Forelimb muscle (tissue), 1 donor: ENCODE measurements at places on chromosomes 6 and 20.

- DNase-seq = no peak
These were observed 29.1 kb downstream of the RALY start for GRCh38 chr20:34022839-34023234.

- no peak for DNase-seq
These were observed 780 bp downstream of the ZCCHC3 start for GRCh38 chr20:297925-298775.

GRCh38 chr6:161649068-161649467 is 375.2 kb upstream of the AGPAT4 start:
- DNase-seq = no peak

- no peak for DNase-seq
These were observed 146.3 kb upstream of the GJE1 start for GRCh38 chr6:141986457-141986856.

DNA sequence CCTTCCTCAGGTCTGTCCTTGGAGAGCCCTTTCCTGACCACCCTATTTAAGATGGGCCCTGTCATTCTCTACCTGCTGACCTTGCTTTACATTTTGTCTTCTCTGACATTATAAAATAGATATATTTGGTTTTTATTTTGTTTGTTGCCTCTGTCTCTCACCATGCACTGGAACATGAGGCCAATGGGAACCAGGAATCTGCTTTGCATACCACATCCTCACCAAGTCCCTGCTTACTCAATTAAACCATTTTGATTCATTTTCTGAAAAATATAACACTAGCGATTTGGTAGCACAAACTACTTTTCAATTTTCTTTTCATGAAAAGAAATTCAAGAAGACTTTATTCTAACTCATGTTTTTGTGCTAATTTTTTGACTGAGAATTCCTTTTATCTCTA is 32.8 kb upstream of the POPDC3 start:
- DNase-seq = no peak

- DNase-seq = no peak
These were observed 515.4 kb upstream of the PTCHD4 start for GRCh38 chr6:48626421-48626820.

GRCh38 chr6:52514514-52514913 is 62.3 kb downstream of the TRAM2 start:
- no peak for DNase-seq

GRCh38 chr6:3041606-3042005 is 26.7 kb upstream of the RIPK1 start:
- DNase-seq = no peak

DNA sequence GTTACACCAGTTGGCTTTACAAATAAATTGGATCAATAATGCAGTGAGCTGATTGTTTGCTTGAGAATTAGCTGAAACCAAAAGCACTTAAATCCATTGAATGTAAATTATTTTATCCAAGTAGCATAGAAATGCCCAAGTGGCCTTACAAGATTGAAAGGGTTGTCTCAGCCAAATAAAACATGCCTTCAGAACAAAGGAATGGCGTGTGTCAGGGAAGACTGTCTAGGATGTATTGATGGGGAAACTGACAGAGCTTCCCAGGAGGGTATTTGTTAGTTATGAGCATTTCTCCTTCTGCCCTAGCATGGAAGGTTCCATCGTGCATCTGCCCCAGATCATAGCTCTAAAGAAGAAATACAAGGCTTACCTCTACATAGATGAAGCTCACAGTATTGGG is 103.9 kb upstream of the ISM1 start:
- DNase-seq = no peak

- DNase-seq = no peak
These were observed 34.4 kb upstream of the GCLC start for GRCh38 chr6:53579338-53579737.

DNA sequence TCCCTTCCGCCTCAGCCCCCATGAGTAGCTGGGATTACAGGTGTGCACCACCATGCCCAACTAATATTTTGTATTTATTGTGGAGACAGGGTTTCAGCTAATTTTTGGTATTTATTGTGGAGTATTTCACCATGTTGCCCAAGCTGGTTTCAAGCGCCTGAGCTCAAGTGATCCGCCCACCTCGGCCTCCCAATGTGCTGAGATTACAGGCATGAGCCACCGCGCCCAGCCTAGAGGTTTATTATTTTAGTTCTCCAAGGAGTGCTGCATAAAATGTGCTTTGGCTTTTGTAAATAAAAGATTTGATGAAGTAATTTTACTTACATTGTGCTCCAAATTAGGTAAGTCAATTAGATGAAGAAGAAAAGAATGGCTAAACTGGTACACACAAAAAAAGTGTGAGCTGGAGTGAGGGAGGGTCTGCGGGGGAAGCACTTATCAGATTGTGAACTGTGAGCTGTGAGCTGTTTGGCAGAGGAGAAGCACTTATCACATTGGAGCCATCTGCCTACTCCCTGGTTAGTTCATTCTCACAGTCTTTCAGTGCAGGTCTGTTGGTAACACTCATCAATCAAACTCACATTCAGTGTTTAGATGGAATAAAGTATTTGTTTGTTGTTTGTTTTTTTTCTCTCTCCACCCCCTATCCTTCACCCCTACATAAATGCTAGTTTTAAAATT is 398.0 kb downstream of the EPHA7 start:
- DNase-seq = no peak

DNA sequence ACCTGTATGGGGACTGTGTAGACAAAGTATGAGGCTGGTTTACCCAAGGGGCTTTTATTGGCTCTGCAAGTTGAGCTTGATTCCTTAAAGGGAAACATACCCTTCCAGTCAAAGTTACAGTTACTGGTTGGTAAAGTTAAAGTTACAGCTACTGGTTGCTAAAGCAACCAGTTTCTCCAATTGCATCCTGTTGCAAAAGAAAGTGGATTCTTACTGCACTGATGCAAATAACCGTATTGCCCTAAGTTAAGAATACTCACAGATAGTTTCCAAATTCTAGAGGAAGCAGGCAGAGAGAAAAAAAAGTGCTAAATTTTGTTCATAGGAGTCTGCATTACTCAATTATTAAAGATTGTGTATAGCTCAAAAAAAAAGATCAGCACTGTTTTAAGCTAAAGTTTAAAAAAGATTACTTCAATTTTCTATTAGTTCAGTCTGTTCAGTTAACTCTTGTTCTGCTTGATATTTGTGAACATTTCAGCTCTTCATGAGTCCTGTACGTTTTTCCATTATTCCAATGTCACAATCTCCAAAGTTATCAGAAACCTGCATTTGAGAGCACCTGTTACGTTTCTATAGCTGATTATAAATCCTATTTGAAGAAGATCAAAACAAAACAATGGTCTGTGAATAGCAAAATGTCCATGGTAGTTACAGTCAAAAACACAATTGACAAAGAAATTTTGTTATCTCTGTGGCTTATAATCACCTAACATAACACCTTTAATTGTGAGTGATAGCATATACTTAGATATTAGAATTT is 8.6 kb upstream of the IL22RA2 start:
- DNase-seq = no peak

DNA sequence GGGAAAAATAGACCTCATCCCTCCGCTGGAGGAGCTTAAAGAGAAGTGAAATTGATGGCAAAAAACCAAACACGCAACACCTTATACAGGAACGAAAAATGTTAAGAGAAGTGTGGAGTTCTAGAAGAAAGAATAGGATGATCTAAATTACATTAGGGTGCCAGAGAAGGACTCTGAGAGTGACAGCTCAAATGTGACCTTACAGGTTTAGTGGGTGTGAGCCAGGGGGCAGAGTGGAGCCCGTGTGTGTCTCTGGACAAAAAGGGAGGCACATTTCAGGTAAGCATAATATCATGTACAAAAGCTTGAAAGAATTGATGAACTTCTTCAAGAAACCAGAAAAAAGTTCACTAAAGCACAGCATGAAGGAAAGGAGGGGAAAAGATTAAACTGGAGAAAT is 20.8 kb downstream of the HLA-DRA start:
- DNase-seq = no peak

DNA sequence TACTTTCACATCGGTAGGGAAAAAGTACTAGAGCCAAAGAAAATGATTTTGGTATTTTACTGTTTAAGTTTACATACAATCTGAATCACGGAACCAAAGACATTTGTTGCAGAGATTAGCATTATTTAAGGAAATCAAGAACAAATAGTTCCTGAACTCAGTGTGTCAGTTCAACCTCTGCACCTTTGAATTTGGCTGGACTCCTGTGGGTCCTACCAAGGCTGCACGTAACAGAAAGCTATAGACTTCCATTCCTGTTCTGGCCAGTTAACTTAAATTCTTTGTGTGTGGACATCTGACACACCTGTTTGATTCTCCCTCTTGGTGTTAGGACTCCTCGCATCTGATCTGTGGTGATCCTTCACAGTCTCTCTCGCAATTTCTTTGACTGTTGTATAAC is 69.6 kb downstream of the MACROD2 start:
- no peak for DNase-seq

DNA sequence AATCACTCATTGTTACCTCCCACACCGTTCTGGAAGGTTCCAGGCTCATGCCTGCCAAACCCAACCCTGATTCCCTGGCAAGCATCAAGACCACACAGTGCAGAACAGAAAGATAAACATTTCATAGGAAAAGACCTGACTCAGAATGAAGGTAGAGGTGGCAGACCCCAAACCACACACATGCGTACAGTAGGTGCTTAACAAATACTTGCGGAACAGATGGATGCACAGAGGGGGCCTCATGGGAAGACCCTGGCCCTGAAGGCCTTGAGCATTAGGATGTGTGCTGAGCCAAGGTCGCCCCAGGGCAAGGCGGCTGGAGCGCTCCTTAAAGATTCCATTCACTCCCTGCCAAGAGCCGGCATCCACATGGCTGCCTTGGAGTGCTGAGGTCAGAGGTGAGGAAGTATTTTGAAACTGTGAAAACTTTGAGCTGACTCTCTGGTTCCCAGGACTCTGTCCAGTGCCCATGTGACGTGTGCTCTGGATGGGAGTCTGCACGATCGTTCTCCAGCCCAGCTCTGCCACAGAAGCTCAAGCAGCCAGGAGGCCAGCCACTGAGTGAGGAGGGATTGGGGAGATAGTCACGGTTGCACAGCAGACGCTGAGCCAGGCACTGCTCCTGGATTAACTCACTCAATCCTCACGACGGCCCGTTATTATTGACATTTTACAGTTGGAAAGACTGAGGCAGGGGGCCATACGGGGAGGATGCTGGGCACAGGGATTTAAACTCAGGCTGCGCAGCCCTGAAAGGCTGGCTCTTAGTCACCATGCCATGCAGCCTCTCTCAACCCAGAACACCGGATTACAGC is 65.5 kb upstream of the AFDN start:
- DNase-seq = no peak

DNA sequence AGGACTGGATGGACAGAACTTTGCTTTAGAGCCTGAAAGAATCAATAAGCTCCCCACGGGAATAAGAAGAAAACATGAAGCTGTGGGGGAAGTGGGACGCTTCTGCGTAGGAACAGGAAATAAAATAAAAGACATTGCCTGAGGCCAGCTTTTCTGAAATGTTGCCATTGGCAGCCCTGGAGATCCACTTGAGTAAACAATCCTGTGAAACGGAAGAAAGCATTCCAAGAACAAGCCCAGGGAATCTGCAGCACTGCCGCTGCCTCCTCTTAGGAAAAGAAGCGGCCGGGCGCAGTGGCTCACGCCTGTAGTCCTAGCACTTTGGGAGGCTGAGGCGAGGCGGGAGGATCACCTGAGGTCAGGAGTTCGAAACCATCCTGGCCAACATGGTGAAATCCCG is 182.3 kb upstream of the RALGAPA2 start:
- DNase-seq = peak; percentile 57

DNA sequence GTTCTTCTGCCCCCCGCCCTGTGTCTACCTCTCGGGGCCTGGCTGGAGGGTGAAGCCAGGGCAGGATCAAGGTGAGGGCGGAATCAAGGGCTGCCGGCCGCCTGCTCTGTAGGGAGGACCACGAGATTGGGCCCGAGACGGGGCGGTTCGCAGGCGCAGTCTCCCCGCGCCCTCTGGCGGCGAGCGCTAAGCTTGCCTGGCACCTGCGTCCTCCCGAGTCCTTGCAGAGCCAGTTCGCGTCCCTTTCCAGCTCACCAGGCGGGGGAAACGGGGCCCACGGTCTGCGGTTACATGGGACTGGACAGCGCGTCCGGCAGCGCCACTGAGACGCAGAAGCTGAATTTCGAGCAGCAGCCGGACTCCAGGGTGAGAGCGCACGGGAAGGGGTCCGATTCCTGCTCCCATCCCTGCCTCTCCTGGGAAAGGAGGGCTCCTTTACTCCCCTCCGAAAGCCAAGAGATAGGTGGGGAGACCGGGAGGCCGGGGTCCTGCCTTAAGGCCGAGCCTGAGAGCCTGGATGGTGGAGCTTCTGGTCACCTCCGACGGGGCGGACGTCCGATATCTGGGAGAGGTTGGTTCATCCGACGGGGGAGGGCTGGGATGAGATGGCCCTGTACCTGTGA is 3.6 kb upstream of the MATN4 start:
- DNase-seq = no peak

DNA sequence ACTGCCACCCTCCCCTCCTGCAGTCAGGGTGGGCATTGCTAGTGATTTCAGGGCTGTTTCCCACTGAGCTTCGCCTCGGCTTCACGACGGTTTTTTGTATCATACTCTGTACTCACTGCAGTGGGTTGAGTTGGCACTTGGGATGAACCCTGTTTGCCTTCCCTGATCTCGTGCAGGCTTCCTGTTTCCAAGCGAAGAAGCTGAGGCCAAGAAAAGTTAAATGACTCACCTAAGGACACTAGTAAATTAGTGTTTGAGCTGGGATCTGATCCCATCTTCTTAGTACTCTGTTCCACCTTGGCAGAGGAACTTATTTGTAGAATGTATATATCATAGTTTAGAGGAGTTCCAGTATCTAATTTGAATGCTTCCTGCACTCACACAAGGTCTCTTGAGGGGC is 50.3 kb upstream of the VSTM2L start:
- no peak for DNase-seq

DNA sequence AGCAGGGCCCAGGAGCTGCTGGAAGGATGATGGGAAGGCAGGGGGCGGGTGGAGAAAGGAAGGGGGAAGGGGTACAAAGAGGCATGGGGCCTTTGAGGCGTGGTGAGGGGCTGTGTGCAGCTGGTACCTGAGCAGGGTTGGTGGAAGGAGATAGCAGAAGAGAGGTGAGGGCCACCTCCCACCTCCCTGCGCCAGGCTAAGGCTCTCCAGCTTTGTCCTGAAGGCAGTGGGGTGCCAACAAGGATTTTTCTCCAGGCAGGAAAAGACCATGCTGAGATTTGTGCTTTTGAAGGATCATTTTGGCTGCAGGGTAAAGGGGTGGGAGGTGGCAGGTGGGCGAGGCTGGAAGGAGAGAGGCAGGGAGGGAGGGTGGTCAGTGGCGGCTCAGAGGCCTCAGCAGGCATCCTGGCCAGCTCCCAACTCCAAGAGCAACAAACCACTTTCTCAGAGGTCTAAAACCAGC is 40.8 kb downstream of the NOL4L start:
- DNase-seq = no peak

- no peak for DNase-seq
These were observed 395.9 kb downstream of the CDH26 start for GRCh38 chr20:60354024-60354580.

GRCh38 chr6:128964771-128965170 is 81.8 kb downstream of the LAMA2 start:
- DNase-seq = no peak
